ENCODE measurements at places on chromosomes 1 and 21.

GRCh38 chr1:229231754-229232119 lies 39.2 kb upstream of the RAB4A start:
- DNase-seq: no peak

DNA sequence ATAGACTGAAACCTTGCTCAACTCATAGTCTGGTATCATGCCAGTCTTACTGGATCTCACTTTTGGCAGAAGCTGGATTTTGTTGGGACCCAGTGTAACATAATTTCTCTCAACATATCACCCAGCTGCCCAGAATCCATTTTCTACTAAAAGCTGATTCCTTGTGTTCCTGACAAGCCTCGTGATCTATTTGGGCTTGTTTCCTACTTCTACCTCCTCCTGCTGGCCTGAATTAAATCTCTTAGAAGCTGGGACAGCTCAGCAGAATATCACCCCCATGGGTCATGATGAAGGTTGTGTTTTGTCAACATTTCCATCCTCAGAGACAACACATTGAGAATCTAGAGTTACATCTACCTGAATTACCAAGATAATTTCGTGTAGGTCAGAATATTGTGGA lies 7.7 kb downstream of the GOLT1A start:
- no peak for DNase-seq

DNA sequence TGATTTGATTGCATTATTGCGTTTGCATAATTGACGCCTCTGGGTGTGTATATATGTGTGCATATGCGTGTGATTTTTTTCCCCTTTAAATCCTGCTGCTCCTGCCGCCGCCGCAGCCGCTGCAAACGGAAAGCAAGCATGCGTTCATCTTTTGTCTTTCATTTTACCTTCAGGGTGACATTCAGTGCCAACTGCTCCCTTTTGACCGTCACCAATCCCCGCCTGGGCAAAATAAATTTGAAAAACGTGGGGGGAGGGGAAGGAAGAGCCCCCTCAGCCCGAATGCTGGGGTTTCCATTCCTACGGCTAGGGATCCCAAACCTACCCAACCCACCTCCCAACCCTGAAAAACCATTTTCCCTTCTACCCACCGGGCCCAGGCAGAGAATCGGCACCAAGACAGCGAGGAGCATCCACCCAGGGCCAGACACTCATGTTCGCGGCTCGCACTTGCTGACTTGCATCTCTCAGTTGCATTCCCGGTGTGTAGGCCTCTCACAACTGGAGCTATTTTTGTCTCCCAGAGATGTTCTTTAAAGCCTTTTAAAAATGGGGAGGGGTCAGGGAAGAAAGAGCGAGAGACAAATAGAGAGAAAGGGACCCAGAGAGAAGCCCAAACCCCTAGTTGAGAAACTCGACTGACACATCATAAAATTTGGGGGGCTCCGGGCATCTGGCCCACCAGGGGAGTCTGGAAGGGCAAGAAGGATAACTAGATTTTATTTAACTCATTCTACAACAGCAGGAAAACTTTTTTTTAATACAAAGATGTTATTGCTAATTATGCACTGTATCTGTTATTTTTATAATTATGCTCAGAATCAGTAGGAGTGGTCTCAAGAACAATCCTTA lies 367.1 kb upstream of the ESRRG start:
- no peak for DNase-seq

DNA sequence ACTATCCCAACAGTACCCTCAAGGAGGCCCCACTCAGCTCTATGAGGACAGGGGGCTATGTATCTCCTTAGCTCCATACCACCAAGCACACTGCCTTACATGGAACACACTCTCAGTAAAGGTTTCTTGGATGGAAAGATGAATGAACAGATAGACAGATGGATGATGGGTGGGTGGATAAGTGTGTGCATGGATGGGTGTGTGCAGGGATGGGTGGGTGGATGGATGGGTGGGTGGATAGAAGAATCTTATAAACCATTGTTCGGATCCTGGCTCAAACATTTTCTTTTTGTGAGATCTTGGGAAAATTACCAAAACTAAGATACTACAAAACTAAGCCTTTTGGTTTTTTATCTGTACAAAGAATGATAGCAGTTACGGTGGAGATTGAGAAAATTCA lies 111.0 kb upstream of the NFIA start:
- DNase-seq: no peak

DNA sequence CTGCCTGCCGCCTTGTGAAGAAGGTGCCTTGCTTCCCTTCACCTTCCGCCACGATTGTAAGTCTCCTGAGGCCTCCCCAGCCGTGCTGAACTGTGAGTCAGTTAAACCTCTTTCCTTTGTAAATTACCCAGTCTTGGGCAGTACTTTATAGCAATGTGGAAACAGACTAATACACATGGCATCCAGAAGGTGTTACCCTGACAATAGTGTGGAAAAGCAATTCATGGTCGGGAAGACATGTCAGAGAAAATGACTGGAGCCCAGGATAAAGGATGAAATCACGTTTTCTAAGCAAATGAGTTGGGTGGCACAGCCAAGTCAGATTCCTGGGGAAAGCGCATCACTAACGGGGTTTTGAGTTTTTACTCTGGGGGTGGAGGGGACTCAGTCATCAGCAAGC lies 76.4 kb downstream of the HLCS start:
- DNase-seq: no peak

GRCh38 chr1:234970731-234971476 lies 157.7 kb downstream of the TOMM20 start:
- DNase-seq: no peak

DNA sequence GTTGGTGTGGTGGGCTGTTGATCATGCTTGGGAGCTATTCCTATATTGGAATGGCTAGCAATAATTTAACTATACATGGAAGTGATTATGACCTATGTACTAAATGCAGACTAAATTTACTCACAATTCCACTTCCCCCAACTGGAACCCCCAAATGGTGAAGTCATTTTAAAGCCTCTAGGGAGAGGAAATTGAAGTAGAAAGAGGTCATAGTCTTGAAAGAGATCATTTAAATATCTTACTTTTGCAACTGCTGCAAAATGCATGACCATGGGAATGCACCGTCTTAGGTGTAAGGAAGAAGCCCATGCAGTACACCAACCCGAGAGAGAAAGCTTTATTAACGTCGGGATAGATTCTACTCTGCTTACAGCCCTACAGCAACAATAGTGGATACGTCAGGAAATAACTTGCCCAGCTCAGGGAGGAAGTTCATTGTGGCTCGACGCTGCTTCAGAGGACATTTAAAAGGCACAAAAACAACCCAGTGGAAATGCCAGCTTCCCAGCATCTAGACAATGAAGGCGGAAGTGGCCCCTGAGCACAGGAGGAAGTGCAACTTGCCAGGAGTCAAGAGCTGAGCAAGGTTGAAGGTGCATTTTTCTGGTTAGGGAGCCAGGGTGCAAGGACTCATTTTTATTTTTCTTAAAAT lies 26.5 kb downstream of the CYYR1 start:
- no peak for DNase-seq

DNA sequence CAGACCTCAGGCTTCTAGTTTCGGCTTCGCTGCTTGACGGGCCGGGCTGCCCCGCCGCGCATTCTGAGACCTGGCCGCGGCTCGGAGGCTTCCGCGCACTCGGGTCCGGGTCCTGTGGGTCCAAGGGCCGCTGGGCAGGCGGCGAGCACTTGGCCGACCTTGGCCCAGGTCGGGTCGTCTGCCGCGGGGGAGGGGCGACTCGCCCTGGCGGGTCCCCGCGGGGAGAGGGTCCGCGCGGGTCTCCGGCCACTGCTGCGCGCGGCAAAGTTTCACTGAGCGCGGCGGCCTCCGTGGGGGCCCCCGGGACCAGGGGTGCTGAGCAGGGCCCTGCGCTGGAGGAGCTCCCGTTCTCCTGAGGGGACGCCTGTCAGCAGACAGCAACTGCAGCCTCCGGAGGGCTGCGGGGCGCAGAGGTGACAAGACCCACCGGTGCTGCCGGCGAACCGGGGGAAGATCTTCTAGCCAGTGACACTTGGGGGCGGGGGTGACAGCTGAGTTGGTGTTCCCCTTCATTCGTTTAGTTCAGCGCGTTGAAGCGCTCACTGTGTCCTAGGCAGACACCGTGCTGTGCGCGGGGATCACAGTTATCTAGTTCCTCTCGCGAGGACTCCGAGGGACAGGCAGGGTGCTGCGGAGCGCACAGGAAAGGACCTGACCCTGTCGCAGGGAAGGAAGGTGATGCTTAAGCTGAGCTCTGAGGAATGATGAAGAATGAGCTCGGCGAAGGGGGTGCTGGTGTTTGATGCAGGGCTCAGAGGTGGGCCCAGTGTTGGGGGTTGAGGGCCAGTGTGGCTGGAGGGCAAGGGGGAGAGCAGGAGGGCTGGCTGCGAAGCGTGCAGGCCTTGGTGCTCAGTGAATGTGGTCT lies 725 bp downstream of the MTFR1L start:
- peak; percentile 50 for DNase-seq

- DNase-seq: no peak
These were observed 17.7 kb upstream of the KDM4A start for GRCh38 chr1:43632135-43632670.

- no peak for DNase-seq
These were observed 21.2 kb upstream of the PLA2G2C start for GRCh38 chr1:20207546-20207945.
